ENCODE measurements at places on chromosomes 16 and 17.

GRCh38 chr16:21659124-21659523 is 4.6 kb upstream of the OTOA start:
- no peak for DNase-seq

DNA sequence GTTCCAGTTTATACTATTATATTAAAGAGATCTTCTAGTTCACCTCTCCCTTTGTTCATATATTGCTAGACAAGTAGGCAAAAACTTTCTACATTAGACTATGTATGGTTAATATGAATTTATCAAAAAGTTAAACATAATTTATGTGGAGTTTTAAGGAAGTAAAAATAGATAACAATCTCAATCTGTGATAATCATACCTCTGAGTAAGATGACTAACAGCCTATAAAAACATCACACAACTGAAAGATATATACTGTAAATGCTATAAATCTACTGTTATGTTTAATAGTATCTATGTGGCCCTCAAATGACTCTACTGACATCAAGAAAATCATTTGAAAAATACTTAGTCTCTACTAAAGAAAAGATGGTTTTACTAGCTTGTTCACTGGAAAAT is 37.1 kb downstream of the AP1G1 start:
- no peak for DNase-seq

DNA sequence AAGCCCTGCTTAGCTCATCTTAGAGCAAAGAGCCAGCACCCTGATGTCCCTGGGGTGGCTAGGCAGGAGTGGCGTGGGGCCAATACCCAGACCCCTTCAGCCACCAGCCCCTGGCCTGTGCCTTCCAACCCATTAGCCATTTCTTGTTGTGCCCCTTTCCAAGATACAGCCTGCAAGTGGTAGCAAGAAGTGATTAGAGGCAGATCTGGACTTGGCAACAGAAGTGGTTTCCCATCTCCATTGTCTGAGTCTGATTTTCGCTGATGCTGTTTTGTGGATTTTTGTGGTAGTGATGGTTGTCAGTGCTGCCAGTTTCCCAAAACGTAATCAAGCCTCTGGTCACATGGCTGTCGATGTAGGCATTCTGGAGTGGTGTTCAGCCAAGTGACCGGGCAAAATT is 25.7 kb downstream of the PLCD3 start:
- no peak for DNase-seq

DNA sequence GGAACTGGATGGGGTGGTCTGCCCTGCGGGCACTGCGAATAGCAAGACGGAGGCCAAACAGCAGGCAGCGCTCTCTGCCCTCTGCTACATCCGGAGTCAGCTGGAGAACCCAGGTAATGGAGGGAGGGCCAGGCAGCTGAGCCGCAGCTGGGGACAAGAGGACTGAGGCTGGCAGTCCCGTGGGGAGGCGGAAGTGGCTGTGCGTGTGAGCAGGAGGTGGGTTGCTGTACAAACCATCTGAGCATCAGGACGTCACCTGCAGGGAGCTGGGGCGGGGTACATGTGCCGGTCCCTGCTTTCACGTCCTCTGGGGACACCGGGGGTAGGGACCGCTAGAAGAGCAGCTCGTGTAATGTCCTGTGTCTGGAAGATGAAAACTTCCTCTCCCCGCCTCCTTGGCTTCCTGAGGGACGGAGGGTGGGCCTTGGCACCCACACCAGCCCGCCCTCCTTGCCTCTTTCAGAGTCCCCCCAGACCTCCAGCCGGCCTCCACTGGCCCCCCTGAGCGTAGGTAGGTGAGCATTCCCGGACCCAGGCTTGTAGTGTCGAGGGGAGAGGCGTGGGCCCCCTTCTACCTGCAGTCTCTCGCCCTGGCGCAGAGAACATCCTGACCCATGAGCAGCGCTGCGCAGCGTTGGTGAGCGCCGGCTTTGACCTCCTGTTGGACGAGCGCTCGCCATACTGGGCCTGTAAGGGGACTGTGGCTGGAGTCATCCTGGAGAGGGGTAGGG is 3.7 kb downstream of the ADAD2 start:
- DNase-seq: peak; percentile 19

DNA sequence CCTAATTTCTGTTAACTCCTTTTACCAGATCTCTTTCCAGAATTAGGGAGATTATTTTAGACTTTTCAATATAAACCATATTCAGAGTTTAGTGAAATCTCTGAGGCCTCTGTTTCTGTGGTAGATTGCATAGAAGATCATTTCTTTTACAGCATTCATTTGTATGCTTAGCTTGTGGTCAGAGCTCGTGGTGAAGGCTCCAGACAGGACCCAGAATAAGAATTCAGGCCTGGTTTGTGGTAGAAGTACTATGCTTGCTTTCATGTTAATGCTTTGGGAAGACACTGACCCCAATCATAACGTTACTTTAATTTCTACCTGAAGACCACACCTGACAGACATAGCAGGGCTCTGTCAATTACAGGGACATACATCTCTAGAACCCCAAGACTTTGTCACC is 258.1 kb downstream of the FTO start:
- no peak for DNase-seq

DNA sequence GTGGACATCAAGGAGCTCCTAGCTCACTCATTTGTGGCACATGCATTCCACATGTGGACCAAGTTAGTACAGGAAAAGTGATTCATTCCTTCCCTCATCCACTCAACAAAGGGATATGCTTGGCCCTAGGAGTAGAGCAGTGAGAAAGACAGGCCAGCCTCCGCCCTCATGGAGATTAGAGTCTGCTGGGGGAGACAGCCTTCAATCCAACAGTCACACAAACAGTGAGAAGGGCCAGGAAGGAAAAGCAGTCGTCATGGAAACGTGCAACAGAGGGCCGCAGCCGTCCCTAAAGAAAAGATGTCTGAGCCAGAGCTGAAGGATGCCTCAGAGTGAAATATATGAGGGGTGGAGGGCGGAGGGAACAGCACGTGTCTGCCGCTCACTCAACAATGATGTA is 109.9 kb downstream of the VPS53 start:
- no peak for DNase-seq

GRCh38 chr16:21628772-21629171 is 23.6 kb downstream of the IGSF6 start:
- DNase-seq: no peak

DNA sequence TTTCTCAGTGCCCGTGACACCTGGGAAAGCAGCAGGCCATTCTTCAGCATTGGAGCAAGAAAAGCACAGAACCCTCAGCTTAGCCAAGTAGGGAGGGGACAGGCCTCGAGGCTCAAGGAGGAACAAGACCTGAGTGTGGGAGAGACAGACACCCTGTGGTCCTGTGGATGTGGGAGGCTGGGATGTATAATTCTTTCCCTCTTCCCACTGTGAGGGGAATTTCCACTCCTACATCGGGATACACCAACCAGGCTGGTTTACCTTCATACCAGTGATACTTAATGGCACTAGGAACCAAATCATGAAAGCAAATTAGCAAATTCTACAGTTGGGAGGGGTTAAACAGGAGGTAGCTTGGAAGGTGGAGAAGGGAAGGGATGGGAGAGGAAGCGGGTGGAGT is 41.7 kb downstream of the LYRM1 start:
- DNase-seq: no peak

- DNase-seq: peak; percentile 75
These were observed 10.6 kb upstream of the CCL5 start for GRCh38 chr17:35890774-35891155.

DNA sequence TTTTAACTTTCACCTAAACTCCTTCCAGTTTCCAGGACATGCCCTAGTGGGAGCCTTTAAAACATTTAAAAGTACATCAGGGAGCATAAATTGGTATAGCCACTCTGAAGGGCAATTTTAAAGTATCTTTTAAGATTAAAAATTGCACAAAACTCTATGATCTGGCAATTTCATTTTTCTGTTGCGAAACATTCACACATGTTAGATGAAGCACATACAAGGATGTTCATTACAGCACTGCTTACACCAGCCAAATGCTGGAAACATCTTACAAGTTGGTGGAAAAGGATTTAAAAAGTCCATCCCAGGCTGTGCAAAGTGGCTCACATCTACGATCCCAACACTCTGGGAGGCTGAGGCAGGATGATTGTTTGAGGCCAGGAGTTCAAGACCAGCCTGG is 26.4 kb upstream of the LONP2 start:
- DNase-seq: no peak

DNA sequence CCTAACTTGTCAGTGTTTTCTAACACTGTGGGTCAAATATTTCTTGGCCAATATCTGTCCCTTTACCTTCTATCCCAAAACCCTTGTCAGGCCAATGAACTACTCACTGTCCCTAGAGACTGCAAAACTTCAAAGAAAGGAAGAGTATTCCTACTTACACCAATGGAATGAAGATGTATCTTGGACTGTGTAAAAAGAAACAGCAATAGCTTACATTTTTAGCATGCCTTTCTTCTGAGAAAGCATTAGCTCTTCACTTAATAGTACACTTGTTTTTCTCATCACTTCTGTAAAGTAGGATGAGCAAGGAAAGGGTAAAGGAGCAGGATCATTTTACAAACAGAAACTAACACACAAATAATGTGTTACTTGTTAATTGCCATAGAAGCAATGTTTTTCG is 73.9 kb downstream of the STH start:
- no peak for DNase-seq

GRCh38 chr17:10787306-10788045 is 16.4 kb downstream of the TMEM238L start:
- DNase-seq: no peak

- DNase-seq: no peak
These were observed 351.1 kb upstream of the TBX2 start for GRCh38 chr17:61048376-61049106.

GRCh38 chr17:627051-627450 is 87.6 kb downstream of the VPS53 start:
- DNase-seq: no peak

GRCh38 chr16:79757968-79758367 is 157.4 kb upstream of the MAF start:
- DNase-seq: no peak

GRCh38 chr16:73847090-73847489 is 449.5 kb upstream of the PSMD7 start:
- no peak for DNase-seq

DNA sequence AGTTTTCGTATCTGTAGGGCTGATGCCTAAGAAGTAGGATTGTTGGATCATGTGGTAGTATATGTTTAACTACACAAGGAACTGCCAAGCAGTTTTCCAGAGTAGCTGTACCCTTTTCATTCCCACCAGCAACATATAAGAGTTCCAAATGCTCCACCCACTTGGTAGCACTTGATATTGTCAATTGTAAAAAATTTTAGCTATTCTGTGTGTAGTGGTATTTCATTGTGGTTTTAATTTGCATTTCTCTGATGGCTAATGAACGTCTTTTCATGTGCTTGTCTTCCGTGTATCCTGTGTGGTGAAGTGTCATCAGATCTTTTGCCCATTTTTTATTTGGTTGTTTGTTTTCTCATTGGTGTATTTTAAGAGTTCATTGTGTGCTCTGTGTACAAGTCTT is 69.7 kb downstream of the TANC2 start:
- no peak for DNase-seq

DNA sequence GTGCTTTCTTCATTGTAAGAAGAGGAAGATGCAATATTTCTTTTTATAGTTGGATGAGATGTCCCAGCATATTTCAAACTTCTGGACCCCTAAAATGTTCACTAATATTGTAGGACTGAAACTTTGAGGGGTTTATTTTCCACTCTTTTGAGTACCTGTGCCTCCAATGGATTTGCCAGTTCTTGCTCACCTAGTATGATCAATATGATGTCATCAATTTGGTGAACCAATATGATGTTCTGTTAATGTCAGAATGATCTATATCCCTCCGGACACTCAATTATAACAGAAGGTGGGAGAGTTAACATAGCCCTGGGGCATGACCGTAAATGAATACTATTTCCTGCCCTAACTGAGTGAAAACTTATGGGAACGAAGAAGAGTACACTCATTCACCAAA is 178.3 kb downstream of the CBLN1 start:
- no peak for DNase-seq

DNA sequence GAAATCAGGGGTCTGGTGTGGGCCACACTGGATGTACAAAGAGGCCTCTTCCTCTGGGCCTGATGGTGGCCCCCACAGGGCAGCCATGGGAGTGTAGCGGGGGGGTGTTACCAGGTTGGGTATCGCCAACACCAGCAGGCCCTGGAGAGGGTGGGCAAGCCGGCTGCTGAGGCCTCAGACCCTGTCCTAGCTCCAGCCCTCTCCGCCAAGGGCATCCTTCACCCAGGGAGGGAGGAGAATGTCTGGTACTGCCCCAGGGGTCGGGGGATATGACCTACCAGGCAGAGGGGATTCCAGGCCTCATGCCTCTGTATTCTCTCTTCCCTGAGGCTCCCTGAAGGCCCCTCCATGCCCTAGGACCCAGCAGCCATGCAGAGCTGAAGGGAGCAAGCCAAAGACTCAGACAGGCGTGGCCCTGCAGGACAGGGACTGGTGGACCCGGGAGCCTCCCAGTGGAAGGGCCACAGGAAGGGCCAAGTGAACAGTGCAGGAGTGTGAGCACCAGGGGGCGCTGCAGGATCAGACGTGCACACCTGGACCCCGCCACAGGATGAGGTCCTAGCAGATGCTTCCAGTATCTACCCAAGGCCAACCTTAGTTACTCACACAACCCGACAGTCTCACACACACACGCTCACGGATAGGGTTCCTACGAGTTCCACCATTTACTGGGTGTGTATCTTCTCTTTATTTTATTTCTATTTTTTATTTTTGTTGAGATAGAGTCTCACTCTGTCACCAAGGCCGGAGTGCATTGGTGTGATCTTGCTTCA is 10.9 kb upstream of the CES4A start:
- peak; percentile 87 for DNase-seq

DNA sequence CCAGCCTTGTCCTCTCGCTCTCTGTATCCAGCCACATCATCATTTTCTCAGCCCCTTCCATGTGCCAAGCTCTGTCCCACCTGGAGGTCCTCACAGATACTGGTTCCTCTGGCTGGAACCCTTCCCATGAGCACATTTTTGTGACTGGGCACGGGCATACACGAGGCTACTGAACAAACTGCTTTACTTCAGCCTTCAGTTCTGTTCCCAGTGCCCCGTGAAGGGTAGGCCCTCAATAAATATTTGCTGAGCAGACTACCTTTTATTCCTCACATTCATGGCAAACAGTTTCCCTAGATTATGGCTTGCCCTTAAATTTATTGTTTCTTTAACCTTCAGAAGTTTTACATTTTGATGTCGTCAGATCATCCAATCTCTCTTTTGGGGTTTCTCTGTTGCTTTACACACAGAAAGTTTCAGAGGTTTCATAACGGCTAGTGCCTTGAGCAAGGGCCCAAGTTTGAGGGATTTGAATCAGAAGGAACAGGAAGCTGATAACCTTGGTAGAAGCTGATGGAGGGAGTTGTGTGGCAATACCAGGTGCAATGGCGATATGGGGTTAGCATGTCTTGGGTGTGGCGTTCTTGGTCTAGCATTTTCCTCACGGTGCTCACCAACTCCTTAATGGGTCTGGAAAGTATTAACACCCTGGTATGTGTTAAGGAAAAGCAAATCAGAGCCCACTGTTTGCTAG is 27.8 kb downstream of the TMEM92 start:
- no peak for DNase-seq

GRCh38 chr16:30723725-30724355 is 24.4 kb upstream of the PHKG2 start:
- DNase-seq: no peak

- DNase-seq: no peak
These were observed 77.0 kb downstream of the MRC2 start for GRCh38 chr17:62704381-62704971.

- DNase-seq: peak; percentile 28
These were observed at the start of gene LGALS3BP for GRCh38 chr17:78979780-78980623. Gene LGALS3BP, minus strand, starts transcription at chr17:78979923. Its CDS starts 2,732 bp downstream, at chr17:78977191.

Data from CD4-positive, alpha-beta T cell treated with Interleukin-10 for 1 hour (primary cell).